ENCODE measurements at places on chromosomes 11 and 22.

- DNase-seq: no peak
Measured at GRCh38 chr11:35540526-35540925, 15.1 kb upstream of the PAMR1 start.

GRCh38 chr11:77188633-77189491, 60.8 kb downstream of the MYO7A start:
- no peak for DNase-seq

DNA sequence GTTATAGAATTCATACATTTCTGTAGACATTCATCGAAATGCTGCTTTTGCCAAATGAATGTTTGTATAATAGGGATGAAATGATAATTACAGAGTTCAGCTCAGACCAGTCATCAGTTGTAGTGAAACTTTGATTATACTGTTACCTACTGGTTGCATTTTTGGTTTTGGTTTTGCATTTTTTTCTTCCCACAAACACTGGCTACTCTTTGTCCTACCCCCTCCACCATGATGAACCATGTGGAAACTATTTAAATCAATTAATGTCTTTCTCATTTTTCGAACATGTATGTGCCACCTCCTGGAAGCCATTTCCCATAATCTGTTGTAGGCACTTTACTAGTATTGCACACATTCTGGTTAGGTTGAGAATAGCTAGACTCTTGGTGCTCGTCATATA, 75.3 kb upstream of the MTNR1B start:
- no peak for DNase-seq

GRCh38 chr22:42977569-42977968, 37.4 kb downstream of the PACSIN2 start:
- no peak for DNase-seq

DNA sequence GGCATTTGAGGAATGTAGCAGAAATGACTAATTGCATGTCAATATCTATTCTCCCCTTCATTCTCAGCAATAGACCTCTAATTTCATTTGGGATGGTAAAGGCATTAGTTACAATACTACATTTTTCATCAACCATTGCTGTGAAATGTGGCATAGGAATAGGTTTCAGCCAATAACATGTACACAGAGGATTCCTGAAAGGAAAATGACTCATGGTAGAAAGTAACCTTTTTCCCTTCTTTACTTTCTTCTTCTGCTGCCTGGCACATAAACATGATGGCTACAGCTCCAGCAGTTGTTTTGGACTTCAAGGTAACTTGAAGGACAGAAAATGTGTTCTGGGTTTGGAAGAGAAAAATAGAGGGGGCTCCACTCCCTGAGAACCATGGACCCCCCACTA, 231.8 kb upstream of the CTSC start:
- DNase-seq: no peak

GRCh38 chr11:706957-707816, 1.2 kb downstream of the EPS8L2 start:
- no peak for DNase-seq

- DNase-seq: no peak
Measured at GRCh38 chr11:1946812-1947484, at the start of gene MRPL23. MRPL23 (plus strand) TSS chr11:1947332; CDS start chr11:1947363, 31 bp downstream.

DNA sequence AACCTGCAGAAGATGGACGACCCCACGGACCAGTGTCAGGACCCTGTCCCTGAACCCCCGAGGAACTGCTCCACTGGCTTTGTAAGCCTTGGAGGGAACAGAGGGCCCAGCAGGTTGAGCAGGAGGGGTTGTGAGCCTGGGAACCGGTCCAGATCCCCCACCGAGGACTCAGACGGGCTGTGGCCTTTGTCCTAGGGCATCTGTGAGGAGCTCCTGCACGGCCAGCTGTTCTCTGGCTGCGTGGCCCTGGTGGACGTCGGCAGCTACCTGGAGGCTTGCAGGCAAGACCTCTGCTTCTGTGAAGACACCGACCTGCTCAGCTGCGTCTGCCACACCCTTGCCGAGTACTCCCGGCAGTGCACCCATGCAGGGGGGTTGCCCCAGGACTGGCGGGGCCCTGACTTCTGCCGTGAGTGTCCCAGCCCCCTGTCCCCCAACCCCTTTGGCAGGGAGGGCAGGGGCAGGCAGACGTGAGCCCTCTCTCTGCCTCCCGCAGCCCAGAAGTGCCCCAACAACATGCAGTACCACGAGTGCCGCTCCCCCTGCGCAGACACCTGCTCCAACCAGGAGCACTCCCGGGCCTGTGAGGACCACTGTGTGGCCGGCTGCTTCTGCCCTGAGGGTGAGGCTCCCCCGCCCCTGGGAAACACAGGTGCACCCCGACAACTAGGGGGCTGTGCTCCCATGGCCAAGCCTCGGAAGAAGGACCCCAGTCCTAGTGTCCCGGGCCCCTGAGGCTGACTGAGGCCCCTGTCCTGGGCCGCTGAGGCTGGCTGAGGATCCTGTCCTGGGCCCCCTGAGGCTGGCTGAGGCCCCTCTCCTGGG, 6.4 kb downstream of the MUC5AC start:
- no peak for DNase-seq

GRCh38 chr11:32015427-32015826, 75.4 kb upstream of the RCN1 start:
- no peak for DNase-seq
